ENCODE measurements at places on chromosomes 11 and 22.

- no peak for DNase-seq
These were observed 10.1 kb downstream of the PKNOX2 start for GRCh38 chr11:125174686-125175085.

GRCh38 chr11:68784653-68785052 lies 33.3 kb upstream of the TESMIN start:
- DNase-seq: no peak

GRCh38 chr11:68632802-68633201 lies 51.5 kb upstream of the GAL start:
- peak; percentile 36 for DNase-seq

DNA sequence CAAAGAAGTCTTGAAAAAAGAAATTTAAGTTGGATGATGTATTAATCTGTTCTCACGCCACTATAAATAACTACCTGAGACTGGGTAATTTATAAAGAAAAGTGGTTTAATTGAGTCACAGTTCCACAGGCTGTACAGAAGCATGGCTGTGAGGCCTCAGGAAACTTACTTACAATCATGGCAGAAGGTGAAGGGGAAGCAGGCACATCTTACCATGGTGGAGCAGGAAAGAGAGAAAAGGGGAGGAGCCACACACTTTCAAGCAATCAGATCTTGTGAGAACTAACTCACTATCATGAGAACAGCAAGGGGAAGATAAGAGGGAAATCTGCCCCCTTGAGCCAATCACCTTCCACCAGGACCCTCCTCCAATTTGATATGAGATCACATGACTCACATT lies 65.7 kb upstream of the AMOTL1 start:
- DNase-seq: no peak

DNA sequence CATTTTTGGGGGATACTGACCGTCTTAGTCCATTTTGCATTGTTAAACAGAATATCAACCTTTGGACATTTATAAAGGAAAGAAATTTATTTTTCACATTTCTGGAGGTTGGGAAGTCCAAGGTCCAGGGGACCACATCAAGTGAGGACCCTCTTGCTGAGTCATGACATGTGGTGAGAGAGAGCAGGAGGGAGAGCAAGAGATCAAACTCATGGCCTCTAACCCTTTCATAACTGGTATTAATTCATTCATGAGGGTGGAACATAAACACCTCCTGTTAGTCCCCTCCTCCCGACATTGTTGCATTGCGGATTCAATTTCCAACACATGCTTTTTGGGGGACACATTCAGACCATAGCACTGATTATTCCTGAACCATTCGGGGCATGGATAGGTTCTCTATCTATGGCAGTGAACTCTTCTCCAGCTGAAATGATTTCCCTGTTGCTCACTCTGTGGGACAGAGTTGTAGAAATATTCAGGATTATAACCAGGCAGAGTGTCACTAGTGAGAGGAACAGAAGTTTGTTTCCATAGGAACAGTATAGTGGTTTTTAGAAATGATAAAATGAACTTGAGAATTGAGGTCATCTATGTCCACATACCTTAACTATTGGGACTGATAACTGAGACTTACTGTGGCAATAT lies 88.2 kb upstream of the OR9Q1 start:
- no peak for DNase-seq

Data from neural crest cell (in vitro differentiated cells).